ENCODE measurements at places on chromosomes 11 and 22.
A peak's percentile ranks its signal among the peaks of the same experiment; 100 is the strongest.

- no peak for DNase-seq
Measured at GRCh38 chr11:115941481-115941993, 437.3 kb upstream of the CADM1 start.

- DNase-seq = no peak
Measured at GRCh38 chr11:27649800-27650199, 50.5 kb downstream of the BDNF start.

DNA sequence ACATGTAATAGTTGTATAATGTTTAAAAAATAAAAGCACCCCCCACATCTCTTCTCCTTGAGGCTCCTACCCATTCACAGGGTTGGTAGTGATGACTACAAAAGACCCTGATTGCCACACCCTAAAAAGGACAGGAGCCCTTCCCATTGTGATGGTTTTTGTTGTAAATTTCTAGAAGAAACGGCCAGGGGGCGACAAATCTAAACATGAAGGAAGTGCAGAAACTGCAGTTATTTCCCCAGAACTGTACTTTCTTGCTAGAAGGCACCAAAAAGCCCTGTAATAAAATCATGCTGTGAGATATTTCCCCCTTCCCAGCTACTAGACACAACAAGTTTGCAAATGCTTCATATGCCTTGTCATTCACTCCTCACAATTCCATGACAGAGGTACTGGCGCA is 10.8 kb downstream of the PRR5L start:
- DNase-seq = no peak

DNA sequence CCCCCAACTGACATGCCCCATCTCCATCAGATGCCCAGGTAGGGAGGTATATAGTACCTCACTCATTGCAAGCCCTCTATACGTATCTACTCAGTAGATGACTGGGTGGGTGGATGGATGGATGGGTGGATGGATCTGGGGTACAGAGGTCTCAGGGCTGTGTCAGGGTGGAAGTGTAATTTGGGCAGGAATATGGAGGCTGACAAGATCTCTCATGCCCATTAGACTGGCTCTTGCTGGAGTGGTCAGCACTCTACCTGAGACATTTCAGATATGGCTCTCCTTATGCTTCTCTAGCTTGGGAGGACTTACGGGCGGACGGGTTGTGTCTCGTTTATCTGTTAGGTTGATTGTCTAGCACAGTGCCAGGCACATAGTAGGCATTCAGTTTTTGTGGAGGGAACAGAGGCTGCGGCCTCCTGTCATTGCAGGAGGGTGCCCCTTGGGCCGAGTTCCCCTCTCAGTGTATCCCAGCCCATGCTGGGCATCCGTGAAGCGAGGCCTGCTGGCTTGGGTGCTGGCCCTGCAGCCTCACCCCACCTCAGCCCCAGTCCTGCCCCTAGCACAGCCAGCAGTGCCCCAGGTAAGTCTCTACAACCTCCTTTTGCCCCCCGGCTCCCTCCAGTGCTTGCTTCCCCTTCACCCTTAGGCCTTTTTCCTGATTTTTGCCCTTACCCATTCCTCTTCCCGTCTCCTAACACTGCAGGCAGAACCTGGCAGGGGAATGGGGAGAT is 13.7 kb downstream of the ROBO3 start:
- no peak for DNase-seq

GRCh38 chr22:27980424-27981148 is 61.5 kb upstream of the PITPNB start:
- DNase-seq = no peak

DNA sequence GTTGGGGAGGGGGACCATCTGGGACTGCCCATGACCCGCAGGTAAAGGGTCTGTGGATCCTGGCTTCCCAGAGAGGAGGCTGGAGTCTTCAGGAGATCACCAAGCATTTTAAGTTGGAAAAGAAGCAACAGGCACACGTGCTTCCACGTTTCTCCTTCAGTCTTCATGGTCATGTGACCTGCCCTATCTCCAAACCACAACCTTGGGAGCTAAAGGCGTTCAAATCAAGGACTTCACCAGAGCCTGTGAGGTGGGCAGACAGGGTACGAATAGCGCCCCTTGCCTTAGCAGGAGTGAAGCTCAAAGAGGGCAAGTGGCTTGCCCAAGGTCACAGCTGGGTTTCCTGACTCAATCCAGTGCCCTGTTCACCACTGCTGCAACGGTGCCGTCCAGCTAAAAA is 6.7 kb downstream of the TMEM184B start:
- DNase-seq = peak; percentile 59

- no peak for DNase-seq
Measured at GRCh38 chr11:119179342-119179741, 5.9 kb upstream of the NHERF4 start.

DNA sequence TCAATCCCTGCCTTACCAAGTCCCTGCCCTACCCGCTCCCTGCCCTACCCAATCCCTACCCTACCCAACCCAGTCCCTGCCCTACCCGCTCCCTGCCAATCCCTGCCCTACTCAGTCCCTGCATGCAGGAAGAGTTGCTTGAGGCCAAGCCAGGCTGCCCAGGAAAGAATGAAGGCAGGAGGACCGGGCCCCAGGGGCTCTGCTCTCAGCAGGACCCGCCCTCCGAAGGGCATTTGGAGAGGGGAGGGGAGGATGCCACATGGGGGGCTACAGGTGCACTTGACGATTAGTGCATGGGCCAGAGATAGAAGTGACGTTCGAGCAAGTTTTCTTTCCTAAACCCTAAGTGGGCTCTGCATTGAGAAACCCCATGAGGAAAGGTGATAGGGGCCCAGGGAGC is 581.2 kb downstream of the TBC1D22A start:
- no peak for DNase-seq

DNA sequence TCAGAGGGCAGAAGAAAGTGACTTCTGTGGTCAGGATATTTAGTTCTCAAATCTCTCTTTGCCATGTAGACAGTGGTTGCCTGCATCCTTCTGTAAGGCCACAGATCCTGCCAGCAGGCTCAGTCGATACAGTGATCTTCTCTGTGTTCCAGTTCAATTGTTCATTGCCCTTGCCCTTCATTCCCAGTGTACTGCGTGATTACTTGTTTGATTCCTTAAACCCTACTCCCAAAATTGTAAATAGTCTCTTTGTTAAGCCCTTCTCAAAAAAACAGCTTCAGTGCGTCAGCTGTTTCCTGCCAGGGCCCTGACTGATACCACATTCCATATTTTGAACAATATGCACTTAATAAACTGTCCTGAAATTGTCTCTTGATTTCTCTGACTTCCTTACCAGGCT is 9.3 kb upstream of the TYR start:
- no peak for DNase-seq

DNA sequence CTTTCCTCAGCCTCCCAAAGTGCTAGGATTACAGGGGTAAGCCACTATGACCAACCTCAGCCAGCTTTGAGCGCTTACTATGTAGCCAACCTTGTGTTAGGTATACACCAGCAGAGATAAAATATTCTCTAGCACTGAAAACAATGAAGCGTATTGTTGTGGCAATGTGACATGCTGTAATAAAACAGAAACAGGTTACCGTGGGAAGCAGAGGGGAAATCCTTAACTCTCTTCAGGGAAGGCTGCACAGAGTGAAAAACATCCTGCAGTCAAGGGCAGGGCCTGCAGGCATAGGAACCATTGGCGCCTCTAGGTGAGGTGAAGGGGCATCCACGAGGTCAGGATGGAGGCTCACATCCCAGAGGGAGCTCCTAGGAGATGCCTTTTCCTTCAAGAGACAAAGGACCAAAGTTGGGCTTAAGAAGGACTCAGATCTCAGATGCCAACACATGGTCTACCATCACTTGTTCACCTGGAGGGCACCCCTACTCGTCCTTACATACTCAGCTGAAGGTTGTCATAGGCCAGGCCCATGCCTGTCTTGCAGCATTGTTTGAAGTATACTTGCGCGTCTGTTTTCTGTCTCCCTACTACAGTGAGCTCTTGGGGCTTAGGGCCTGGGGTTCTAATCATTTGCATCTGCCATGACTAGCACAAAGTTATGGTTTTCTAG is 8.0 kb downstream of the POLD4 start:
- DNase-seq = no peak

GRCh38 chr11:130131961-130132850 is 27.4 kb upstream of the ST14 start:
- peak; percentile 63 for DNase-seq

GRCh38 chr11:8320076-8320475 is 56.4 kb upstream of the LMO1 start:
- no peak for DNase-seq

GRCh38 chr11:109514313-109515018 is 92.5 kb downstream of the C11orf87 start:
- DNase-seq = no peak

- no peak for DNase-seq
Measured at GRCh38 chr11:2573240-2574042, 126.4 kb downstream of the KCNQ1OT1 start.

DNA sequence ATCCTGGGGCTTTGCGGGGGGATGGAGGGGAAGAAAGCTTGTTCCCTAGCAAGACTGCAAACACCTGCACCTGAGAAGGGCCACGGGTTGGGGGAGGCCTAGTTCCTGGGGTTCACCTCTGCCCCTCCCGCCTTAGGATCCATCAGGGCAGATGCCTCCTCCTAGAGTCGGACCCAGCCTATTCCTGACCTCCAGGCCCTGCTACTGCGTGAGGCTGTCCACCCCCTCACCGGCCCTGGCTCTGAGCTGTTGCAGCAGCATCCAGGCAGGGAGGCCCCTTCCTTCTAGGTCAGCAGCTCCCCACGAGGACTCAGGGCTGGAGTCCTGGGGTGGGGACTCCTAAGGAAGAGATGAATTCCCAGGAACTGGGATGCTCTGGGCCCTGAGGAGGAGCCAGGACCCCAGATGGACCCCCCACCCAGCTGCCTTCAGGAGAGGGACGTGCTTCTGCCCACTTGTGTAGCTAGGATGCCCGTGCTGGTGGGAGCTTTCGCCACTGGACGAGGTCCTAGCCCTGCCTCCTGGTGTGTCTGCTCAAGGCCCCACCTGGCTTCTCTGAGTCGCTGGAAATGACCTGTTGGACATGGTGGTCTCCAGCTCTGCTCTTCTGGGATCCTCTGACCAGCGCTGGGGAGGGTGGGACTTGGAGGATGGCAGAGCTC is 10.3 kb downstream of the MRGPRF start:
- no peak for DNase-seq

- DNase-seq = no peak
Measured at GRCh38 chr11:92045301-92045700, 179.3 kb upstream of the FAT3 start.

DNA sequence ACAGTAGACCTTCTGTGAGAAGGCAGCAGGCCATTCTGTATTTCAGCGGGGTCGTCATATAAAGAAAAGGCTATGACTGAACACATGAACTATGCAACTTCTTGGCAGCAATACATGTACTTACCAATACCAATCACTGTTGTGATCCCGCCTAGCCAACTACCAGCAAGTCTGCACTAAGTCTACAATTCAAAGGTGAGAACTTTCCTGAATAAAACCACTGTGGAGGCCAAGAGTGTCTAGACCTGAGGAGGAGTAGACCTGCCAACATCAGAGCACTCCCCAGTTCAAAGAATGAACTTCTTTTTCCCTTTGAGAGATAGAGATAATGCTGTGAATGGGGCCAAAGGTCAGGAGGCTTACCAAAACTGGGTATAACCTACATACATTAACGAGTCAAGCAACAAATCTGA is 108.2 kb downstream of the SIK3 start:
- no peak for DNase-seq

DNA sequence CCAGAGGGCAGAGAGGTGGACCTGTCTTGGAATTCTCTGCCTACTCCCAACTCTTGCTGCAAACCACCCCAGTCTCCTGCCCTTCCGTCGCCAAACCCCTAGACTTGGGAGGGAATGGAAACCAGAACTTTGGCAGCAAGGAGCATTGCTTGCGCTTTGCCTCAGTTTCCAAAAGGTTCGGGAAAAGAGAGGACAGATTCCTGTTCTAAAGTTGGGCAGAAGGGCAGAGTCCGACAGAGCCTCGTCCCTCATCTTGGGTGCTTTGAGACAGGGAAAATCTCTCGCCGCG is 396 bp upstream of the ROBO3 start:
- no peak for DNase-seq

GRCh38 chr11:33620423-33621171 is 80.0 kb downstream of the C11orf91 start:
- DNase-seq = no peak

DNA sequence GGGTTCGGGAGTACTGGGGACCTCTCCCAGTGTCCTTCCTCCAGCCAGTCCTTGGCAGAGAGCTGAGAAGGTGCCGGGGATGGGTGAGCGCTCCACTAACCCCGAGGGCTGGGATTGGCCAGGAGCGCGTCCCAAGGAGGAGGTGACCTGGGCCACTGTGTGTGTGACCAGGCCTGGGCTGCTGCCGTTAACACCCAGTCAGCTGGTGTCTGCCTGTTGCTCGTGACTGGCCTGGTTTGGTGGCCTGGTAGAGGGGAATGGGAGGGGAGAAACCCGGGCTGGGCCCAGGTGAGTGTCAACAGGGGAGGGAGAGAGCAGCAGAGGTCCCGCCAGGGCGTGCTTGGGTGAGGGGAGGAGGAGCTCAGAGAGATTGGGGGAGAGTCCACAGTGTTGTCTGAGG is 29.9 kb upstream of the GRAMD4 start:
- DNase-seq = no peak

DNA sequence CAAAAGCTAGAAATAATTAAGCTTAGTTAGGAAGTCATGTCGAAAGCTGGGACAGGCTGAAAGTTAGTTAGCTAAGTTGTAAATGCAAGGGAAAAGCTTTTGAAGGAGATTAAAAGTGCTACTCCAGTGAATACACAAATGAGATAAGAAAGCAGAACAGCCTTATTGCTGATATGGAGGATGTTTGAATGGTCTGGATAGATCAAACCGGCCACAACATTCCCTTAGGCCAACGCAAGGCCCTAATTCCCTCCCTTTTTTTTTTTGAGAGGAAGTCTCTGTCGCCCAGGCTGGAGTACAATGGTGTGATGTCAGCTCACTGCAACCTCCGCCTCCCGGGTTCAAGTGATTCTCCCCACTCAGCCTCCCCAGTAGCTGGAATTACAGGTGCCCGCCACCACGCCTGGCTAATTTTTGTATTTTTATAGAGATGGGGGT is 23.3 kb upstream of the WEE1 start:
- DNase-seq = no peak

- DNase-seq = no peak
Measured at GRCh38 chr11:128300785-128301184, 286.6 kb downstream of the ETS1 start.

GRCh38 chr11:118342503-118343161 is at the start of gene CD3D:
TSS of gene CD3D (minus strand) at chr11:118342705. CDS start at chr11:118342607, 98 bp downstream.
- peak; percentile 97 for DNase-seq
